ENCODE measurements at places on chromosomes 6 and 20. TPM values are rescaled to one million over a fixed set of nuclear protein-coding genes. Genes with fewer than 3 reads are reported as not detected.
A peak's percentile ranks its signal among the peaks of the same experiment; 100 is the strongest.

GRCh38 chr6:129708496-129709195 lies 1.3 kb downstream of the ARHGAP18 start:
- DNase-seq = no peak
- H3K4me1 ChIP-seq = peaks cover 22% of the 10 kb centered on the region
- H3K36me3 ChIP-seq = peaks cover 4% of the 10 kb centered on the region
- H3K4me3 ChIP-seq = peak overlapping the region; percentile 96

- no peaks in the 10 kb centered on the region for H3K4me1 ChIP-seq
- DNase-seq = no peak
- H3K36me3 ChIP-seq = no peaks in the 10 kb centered on the region
- H3K27me3 ChIP-seq = no peaks in the 10 kb centered on the region
- no peak overlapping the region for H3K27ac ChIP-seq
- H3K4me3 ChIP-seq = no peak overlapping the region
Measured at GRCh38 chr6:142669471-142670351, 275.3 kb downstream of the HIVEP2 start.

DNA sequence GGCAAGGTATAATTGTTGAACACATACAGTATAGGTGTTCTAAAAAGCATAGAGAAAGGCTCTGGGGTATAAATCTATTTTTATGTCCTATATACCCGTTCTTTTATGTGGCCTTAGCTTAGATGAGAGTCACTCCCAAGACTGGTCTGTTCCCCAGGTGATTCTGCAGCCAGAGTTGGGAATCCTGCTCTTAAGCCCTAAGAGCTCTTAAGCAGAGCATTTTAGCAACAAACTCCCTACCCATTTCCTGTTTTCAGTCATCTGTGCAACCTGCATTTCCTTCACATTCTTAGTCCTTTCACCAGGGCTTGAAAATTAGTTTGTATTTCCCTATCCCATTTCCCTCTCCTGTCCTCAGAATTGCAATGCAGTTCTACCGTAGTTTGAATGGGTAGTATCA lies 166.1 kb downstream of the HS3ST5 start:
- no peak overlapping the region for H3K4me3 ChIP-seq
- DNase-seq = no peak
- peaks cover 3% of the 10 kb centered on the region for H3K27me3 ChIP-seq
- no peaks in the 10 kb centered on the region for H3K36me3 ChIP-seq
- H3K4me1 ChIP-seq = no peaks in the 10 kb centered on the region

- no peak overlapping the region for H3K4me3 ChIP-seq
- H3K36me3 ChIP-seq = no peaks in the 10 kb centered on the region
- no peaks in the 10 kb centered on the region for H3K27me3 ChIP-seq
- DNase-seq = no peak
- no peak overlapping the region for H3K27ac ChIP-seq
Measured at GRCh38 chr6:77231438-77232305, 231.6 kb downstream of the HTR1B start.

Gene TMEM74B
- 12.0 TPM for total RNA-seq

Gene ZNF318
- 13.3 TPM for total RNA-seq

Gene LY6G5C
- 2.0 TPM for total RNA-seq

Gene MUCL3
- 0.31 TPM for total RNA-seq

Gene ATAT1
- total RNA-seq = 47.0 TPM

Gene SAMD5
- 9.2 TPM for total RNA-seq
